NCI-H226 (cell line): ENCODE measurements at places on chromosomes 1 and 21.
A peak's percentile ranks its signal among the peaks of the same experiment; 100 is the strongest.

DNA sequence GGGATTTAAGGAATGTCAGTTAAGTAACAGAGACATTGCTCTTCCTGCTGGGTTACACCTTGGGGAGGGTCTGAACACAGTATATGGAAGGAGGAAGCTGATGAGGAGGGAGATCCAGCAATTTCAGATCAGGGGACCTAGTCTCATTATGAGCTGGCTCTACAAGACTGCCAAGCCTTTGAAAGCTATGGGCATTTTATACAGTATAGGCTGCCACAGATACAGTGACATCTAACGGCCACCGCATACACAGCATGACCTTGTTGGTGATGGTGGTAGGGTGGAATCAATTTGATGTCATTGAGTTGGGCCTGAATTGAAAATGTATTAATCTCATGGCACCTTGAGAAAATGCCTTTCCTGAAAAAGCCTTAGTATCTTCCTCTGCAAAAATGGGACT, 22.6 kb upstream of the ZP4 start:
- DNase-seq, result no peak

DNA sequence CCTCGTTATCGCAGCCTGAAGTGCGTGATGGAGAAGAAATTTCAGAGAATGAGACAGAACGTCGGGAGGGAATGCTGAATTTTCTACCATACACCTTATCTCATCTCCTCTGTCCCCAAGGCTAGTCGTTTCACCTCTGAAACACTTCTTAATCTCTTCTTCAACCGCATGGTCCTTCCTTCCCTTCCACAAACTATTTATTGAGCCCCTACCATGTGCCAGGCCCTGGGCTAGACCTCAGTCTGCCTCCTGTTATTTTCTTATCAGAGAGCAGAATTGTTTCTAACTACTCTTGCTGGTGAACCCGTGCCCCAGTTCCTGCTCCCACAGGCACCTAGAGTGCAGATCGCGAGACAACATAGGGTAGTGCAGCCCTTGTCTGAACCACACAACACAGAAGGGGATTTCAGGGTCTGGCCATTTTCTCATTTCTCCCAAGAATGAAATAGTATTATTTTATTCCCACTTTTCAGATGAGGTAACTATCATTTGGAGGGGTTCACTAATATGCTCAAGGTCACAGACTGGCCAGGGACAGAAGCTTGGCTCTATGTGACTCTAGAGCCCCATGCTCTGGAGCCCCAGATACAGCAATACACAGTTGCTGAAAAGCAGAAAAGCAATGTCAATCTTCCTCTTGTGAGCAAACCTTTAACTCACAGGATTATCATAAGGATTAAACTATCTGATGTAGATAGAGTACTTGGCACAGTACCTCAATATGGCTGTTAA, 598 bp upstream of the ADIPOR1 start:
- DNase-seq, result no peak

- DNase-seq, result peak; percentile 84
Observed at GRCh38 chr1:61337981-61338848, 255.9 kb downstream of the NFIA start.

DNA sequence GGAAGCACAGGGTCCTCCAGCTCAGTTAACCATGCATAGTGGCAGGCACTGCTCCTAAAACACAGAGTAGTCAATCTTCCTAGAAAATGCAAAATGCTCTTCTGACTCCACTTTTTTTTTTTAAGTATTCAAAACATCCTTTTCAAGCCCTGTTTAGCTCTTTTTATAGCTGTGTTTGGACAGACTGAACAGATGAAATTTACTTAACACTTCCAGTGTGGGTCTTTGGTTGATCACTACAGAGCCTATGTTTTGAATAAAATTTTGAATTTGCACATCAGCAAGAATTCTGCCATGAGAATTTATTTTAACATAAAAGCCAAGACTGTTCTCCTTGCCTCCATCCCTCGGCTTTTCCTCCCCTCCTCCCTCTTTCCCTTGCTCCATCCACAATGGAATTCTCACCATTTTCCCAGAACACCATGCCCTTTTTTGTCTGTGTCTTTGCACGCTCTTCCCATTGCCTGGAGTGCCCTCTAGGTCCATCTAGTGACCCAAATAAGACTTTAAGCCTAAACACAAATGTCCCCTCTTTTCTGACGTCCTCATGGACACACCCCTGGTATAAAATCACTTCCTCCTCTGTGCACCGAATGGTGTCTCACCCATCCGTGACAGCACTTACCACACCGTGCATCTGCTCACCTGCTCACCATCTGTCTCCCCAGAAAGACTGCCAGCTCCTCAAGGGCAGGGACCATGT, 24.0 kb upstream of the CPT2 start:
- DNase-seq, result no peak

- DNase-seq, result peak; percentile 34
Observed at GRCh38 chr1:210089855-210090254, 142.7 kb upstream of the SERTAD4 start.

GRCh38 chr1:27529704-27530018, 39.7 kb upstream of the WASF2 start:
- no peak for DNase-seq

- no peak for DNase-seq
Observed at GRCh38 chr1:199489594-199489993, 537.9 kb upstream of the NR5A2 start.

DNA sequence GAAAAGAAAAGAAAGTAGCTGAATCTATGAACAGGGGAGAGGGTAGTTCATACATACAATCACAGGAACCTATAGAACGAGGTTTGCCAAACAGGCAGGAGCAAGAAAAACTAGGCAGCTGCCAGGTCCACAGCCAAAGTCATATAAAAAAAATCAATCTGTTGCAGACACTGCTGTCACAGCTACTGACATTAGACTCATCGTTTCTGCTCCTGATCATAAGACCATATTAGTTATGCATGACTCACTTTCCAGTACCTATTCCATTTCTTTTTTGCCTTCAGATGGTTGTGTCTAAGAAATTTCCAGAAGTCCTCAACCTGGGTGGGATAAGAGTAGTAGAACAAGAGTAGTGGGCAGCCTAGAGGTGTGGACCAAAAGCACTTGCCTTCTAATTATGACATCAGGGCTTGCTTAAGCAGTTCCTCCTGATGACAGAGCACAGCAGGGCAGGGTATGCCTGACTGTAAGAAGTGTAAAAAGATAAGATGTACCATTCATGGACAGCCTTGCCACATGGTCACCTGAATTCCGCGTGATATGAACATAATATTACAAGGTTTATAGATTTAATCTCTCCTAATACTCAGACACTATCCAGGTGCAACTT, 323.2 kb upstream of the SGIP1 start:
- DNase-seq, result no peak

DNA sequence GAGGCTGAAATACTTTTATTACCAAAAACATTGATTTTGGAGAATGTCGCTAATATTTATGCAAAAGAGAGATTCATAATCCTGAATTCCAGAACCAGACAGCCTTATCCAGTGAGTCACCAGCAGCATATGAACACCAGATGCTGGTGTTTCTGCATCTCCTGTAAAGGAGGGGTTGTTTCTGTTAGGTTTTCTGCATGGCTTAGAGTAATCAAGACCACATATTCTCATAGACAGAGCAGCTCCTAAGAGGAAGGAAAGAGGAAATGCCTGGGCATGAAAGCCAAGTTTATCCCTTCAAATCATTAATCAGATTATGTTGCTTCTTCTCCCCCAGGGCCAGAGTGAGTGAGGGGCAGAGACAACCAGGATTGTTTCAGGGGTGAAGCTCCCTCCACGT, 86.2 kb downstream of the NGF start:
- peak; percentile 76 for DNase-seq

DNA sequence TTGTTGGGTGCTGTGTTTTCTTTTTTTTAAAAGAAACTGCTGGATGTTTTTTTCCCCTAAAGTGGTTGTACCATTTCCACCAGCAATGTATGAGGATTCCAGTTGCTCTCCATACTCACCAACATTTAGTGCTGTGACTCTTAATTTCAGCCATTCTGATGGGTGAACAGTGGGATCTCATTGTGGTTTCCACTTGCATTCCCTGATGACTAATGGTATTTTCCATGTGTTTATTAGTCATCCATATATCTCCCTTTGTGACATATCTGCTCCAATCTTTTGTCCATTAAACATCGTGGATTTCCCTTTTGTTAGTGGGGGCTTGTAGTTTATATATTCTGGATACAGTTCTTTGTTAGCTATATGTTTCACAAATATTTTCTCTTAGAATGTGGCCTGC, 206.0 kb downstream of the CAMTA1 start:
- DNase-seq, result peak; percentile 76

- peak; percentile 14 for DNase-seq
Observed at GRCh38 chr1:55702064-55702463, 486.9 kb upstream of the USP24 start.

DNA sequence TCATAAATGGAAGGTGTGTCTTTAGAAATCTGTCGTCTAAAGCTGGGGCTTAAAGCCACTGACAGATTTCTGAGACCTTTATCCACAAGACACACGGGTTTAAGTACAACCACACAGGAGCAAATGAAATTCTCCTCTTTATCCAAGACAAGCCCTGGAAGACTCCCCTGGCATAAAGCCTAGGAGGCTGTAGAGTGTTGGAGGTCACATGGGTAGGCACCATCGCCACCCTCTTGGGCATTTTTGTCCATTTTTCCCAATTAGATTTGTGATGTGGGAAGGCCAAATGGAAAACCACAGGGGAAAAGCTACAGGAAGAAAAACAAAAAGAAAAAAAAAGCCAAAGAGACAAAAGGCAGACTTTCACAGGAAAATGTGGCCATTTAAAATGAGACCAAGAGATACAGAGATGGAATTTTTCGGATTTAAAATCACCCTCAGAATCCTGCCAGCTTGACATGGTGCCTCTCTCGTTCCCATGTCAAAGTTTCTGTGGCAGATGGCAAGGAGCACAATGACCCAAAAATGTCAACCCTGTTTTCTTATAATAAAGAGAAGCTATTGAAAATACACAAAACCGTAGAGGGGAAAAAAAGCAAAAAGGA, 91.9 kb downstream of the PLD5 start:
- DNase-seq, result no peak

GRCh38 chr1:1058921-1059493, 15.1 kb downstream of the RNF223 start:
- peak; percentile 37 for DNase-seq

- no peak for DNase-seq
Observed at GRCh38 chr1:185907246-185907645, 173.1 kb downstream of the HMCN1 start.

GRCh38 chr21:31184459-31184858, 146.2 kb upstream of the KRTAP19-8 start:
- no peak for DNase-seq

- DNase-seq, result peak; percentile 89
Observed at GRCh38 chr1:178726087-178726517, 1.1 kb downstream of the RALGPS2 start.

- no peak for DNase-seq
Observed at GRCh38 chr1:229195246-229195645, 75.7 kb upstream of the RAB4A start.

GRCh38 chr1:175303201-175303707, 110.7 kb upstream of the KIAA0040 start:
- DNase-seq, result no peak

- no peak for DNase-seq
Observed at GRCh38 chr1:221716713-221717484, 25.0 kb downstream of the DUSP10 start.

GRCh38 chr1:245444945-245445344, 290.2 kb downstream of the KIF26B start:
- no peak for DNase-seq

GRCh38 chr1:181350131-181350530, 133.2 kb upstream of the CACNA1E start:
- no peak for DNase-seq

GRCh38 chr1:12157366-12158231, 9.2 kb upstream of the TNFRSF1B start:
- DNase-seq, result no peak

- no peak for DNase-seq
Observed at GRCh38 chr1:109814223-109814622, 50.5 kb upstream of the EPS8L3 start.

- no peak for DNase-seq
Observed at GRCh38 chr1:165235777-165236291, 120.7 kb downstream of the LMX1A start.

GRCh38 chr1:150791585-150791984, 16.5 kb downstream of the CTSK start:
- DNase-seq, result no peak

GRCh38 chr21:32306021-32306780, 7.5 kb downstream of the MRAP start:
- DNase-seq, result no peak

DNA sequence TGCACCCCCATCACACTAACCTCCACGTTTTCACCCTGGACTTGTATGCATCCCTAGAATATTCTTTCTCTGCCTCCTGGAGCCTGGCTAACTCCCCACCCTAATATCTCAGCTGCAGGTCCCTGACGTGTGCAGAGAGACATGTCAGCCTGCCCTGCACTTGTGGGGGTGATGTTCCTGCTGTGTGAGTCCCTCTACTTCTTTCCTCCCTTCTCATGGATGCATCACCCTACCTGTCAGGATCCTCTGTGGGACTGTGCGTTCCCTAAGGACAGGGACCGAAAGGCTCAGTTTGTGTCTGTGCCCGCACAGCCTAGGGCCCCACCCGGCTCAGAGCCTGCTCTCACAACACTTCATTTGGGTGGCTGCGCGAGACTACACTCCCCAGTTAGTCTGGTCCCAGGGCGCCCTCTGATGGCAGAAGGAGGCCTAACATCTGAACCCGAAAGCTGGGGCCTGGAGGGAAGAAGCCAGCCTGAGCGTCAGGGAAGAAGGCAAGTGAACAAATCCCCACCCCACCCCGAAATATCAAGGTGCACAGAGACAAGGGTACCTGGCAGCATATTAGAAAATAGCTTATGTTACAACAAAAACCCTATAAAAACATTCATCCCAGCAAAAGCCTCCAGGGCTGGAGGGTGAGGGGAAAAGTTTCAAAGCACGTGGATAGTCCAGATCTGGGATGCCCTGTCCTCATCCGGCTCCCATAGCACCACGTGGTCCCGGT, 3.7 kb downstream of the CD52 start:
- peak; percentile 69 for DNase-seq
